Heart left ventricle (tissue), 16 donors: ENCODE measurements at places on chromosomes 5 and 9. TPM values are rescaled to one million over a fixed set of nuclear protein-coding genes. Genes with fewer than 3 reads are reported as not detected.

The IFNA13 gene
- polyA plus RNA-seq = not detected

The MEF2C gene
- 18.3 TPM for polyA plus RNA-seq

DNA sequence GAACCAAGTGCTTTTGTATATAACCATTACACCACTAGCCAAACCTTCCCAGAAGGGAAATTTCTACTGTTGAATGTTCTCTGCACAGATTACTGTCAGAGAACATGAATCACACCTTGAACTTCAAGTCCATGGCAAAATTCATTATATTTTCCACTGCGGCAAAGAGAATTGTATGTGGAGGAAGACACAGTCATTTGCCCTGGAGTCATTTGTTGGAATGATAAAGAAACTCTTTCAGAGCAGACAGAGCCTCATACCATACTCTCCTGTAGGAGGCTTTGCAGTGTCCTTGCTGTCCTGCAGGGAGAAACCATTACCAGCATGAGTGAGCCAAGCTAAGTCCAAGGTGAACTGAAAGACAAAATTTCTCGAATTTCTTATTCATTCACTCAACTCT, 369.0 kb downstream of the ARHGEF28 start:
- DNase-seq = no peak

- DNase-seq = no peak
Measured at GRCh38 chr5:76325876-76326491, 77.1 kb upstream of the IQGAP2 start.

The ORM2 gene
- not detected for polyA plus RNA-seq

DNA sequence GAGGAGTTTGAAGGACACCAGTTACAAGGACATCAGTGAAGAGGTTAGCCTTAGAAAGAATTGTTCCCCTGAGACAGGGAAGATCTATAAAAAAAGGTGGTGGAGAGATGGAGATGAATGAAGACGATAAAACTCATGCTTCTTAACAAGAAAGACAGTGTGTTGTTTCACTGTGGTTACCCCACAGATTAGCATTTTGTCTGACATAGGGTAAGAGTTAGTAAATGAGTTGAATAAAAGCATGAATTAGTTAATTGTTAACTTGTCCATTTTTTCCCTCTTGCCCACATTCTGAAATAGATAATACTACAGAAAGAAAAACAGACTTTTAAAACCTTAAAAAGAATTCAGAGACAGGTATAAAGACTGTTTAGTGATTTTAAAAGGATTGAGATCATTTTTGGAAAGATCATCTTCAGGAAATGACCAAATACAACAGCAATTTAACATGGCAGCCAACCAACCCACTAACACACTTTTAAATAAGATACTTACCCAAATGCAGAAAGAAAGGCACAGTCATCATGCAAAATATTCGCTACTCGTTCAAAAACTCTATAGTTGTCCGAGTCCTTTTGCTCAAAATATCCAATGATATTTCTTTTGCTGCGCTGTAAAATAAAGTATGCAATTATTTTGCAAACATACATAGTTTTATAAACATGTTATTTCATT, 78.5 kb downstream of the ERP44 start:
- no peak for DNase-seq

DNA sequence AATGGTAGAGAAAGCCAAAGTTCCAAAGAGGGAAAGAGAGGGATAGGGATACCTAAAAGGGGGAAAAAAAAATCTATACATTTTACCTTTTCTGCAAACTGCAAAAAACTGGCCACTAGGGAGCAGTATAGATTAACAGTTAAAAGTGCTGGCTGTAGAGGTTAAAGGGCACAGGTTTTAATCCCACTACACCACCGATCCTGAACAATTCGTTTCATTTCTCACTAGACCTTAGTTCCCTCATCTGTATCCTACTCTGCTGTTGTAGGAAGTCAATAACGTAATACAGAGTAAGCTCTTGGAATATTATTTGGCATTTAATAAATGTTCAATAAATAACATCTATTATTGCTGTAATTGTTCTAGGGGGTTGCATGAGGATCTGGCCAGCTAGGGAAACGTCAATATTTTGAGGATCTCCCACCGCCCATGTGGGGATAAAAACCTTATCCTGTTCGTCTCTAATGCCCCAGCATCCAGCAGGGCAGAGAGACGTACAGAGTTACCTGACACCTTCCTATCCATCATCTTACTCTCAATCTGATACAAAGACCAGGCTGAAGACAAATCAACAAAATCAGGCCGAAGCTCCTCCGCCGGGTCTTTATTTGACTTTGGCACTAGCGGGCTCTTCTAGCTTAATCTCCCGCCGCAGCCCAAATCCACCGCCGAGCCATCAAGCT, 757 bp downstream of the CDC26 start:
- DNase-seq = no peak

The DIAPH1 gene
- polyA plus RNA-seq = 29.9 TPM

The RAB24 gene
- polyA plus RNA-seq = 28.3 TPM

The C1QTNF3 gene
- 0.58 TPM for polyA plus RNA-seq

DNA sequence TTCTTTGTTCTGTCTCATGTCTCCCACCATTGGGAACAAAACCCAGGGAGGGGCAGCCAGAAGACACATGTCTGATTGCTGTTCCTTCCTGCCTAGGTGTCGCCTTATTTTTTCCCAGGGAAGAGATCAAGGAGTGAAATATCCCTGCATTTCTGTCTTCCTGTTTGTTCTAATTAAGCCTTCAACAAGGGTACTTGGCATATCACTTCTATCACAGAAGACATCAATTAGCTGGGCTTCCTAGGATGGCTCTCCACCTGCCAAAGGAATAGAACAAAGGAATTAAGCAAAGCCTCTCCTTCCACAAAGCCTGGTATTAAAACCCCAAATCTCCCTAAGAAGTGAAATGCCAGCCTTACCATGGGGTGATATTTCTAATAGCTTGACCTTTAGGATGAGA, 299.5 kb upstream of the CD180 start:
- no peak for DNase-seq

DNA sequence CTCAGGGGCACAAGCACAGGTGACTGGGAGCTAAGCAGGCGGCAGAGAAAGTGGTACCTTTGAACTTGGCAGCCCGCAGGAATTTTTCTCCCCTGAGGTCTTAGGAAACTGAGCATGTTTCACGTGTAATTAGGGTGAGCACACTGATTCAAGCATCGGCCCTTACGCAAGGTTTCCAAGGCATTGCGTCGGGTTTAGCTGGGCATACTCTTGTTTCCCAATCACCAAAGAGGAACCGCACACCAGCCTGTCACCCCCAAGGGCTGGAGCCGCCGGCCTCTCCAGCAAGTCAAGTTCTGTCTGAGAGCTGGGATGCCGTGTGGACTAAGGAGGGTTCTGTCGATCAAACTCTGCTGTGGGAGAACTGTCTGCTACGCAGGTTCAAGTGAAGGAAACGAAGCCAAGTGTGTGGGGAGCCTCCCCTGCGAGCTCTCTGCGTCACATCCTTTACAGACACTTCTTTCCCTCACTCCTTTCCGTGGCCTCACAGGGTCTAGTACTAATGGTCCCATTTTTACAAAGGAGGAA, 53.0 kb downstream of the ERGIC1 start:
- DNase-seq = peak; percentile 68

- DNase-seq = no peak
Measured at GRCh38 chr9:132994410-132995120, 16.1 kb downstream of the GFI1B start.

The GOLM1 gene
- polyA plus RNA-seq = 7.7 TPM

DNA sequence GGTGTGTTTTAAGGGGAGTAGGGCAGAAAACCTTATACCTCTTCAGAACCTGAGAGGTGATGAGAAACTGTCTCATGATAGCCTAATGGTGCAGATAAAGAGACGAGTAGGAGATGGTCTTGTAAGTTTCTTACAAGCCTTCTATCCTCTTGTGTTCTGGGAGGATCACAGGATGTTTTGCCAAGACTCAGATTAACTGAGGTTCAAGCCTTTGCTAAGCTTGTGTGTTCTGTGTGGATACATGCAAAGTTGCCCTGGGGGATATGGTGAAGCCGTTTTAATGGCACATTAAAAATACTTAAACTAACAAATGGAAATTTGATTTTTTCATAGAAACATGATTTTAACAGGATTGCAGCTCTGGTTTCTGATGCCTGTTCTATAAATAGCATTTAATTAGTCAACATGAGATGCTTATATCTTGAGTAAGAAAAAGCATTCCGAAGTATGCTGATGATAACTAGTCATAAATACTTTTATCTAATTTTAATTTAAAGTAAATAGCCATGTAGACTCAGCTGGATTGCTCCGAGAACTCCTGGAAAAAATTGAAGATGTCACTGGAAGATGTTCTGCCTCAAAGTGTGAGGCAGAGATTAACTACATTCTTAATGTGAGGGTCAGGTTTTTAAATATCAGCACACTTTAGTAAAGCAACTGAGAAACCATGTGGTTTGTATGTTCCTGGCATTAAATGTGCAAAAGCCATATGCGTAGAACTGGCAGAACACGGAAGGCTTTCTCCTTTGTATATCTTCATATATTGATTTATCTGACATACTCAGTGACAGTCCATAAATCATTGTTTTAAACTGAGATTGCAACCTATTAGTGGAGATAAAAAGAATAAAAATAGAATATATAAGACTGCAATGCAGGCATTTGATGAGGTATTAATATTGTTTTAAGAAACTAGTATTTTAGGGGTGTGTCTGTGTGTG, 53.7 kb downstream of the IPO11 start:
- no peak for DNase-seq

DNA sequence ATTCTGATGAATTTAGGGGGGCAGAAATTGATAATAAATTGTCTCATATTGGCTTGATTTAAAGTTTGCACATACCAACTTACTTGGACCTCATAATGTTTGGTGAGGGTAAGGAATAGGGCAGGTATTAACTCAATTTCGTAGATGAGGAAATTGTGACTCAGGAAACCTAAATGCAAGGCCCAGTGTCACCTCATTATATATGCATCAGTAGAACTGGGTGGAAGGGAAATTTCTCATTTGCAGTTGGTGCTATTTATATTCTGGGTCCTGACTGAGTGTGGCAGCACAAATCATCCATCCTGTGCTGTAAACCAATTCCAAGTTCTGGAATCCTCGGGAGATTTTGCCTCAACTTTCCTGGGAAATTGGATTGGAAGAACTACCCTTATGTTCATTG, 103.0 kb downstream of the SPATA31D1 start:
- DNase-seq = no peak

The VAV2 gene
- 3.3 TPM for polyA plus RNA-seq

- no peak for DNase-seq
Measured at GRCh38 chr5:87102841-87103240, 164.8 kb upstream of the RASA1 start.

The CNTNAP3B gene
- 4.7 TPM for polyA plus RNA-seq

The LAMC3 gene
- polyA plus RNA-seq = 0.67 TPM

- DNase-seq = no peak
Measured at GRCh38 chr9:128162215-128163026, 2.4 kb downstream of the BBLN start.

- no peak for DNase-seq
Measured at GRCh38 chr9:115777610-115778009, 376.0 kb upstream of the PAPPA start.
